ENCODE measurements at places on chromosomes 2 and 18.

DNA sequence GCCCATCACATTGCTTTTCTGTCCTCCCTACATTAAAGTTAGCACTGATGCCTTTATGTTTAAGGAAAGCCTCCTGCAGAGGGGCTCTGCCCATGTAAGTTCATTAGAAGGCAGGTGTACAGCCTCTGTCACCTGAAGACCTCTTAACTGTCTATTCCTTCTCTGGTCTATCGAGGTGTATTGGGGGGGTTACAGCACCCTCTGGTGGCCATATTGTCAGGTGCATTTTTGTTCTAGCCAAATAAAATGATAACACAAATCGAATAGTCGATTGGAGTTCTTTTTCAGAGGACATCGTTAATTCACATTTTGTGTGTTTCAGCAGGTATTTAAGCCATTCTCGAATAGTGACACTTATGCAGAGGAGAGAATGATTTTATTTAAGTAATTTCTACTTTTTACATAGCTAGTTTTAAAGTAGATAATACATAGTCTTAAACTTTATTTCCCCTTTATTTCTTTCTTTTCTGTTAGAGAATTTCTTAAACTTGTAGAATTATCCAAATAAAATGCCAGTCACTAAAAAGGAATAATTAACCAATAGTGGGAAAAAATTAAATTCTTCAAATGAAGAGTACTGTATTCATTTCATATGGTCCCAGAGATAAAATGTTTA, 136.8 kb downstream of the NEDD4L start:
- no peak for DNase-seq

- no peak for DNase-seq
Measured at GRCh38 chr18:7812431-7813063, 245.4 kb downstream of the PTPRM start.

DNA sequence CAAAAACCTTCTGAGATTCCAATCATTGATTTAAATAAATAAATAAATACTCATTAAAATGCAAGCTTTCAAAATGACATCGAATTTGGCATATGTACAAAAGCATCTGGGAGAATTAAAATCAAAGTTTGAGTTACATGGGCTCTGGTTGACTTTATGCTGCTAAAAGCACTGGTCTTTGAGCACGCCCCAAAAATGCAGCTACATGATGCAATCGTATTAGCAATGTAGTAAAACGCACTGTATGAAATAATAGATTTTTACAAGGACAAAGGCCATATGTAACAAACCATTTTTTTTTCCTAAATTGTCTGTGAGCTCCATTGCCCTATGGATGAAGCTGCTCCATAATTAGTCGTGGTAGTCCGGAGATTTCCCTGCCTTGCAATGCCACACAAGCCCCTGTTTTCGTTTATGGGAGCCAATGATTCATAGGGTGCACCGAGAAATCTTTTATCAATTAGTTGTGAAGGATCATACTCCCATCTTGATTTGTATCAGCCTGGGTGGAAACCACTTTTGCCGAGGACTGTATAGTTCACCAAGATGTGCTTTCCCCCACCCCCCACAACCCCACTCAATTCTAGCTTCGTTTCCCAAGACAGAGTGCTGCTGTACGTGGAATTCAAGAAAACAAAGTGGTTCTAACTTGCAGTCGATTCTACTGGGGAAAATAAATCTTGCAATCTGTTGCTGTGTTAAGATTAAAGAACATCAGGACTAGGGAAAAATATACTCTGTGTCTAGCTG, 268.4 kb downstream of the IRS1 start:
- no peak for DNase-seq

- DNase-seq, result no peak
Measured at GRCh38 chr2:62150597-62151305, 45.2 kb upstream of the B3GNT2 start.

- DNase-seq, result no peak
Measured at GRCh38 chr2:233084488-233084887, 24.3 kb downstream of the INPP5D start.

DNA sequence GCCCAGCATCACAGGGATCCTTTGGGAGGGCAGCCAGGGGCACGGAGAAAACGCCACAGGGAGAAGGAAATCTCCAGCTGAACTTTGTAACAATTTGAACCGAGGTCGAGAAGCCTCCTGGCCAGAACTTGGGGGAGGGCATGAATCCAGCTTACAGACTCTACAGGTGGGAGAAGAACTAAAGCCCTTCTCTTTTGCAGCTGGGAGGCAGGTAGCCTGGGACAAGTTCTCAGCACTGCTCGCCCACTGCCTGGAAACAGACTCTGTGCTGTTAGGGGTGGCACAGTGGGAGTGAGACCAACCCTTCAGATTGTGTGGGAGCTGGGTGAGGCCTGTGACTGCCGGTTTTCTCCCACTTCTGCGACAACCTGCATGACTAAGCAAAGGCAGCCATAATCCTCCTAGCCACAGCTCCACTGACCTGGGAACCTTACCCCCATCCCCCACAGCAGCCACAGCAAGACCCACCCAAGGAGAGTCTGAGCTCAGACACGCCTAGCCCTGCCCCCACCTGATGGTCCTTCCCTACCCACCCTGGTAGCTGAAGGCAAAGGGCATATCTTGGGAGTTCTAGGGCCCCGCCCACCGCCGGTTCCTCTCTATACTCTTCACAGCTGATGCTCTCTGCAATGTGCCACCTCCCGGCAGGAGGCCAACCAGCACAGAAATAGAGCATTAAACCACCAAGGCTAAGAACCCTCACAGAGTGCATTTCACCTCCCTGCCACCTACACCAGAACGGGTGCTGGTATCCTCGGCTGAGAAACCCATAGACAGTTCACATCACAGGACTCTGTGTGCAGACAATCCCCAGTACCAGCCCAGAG, 136.0 kb upstream of the SIX2 start:
- DNase-seq, result no peak

Measured in 8988T (cell line).